ENCODE measurements at places on chromosomes 6 and 20. TPM values are rescaled to one million over a fixed set of nuclear protein-coding genes. Genes with fewer than 3 reads are reported as not detected.

The DSE gene
- polyA plus RNA-seq = 15.9 TPM

The SERINC3 gene
- polyA plus RNA-seq = 77.7 TPM

The STMN3 gene
- polyA plus RNA-seq = 26.1 TPM

The KLHDC3 gene
- polyA plus RNA-seq = 95.9 TPM

The TMC2 gene
- 0.10 TPM for polyA plus RNA-seq
